ENCODE measurements at places on chromosomes 3 and 15.

GRCh38 chr3:15812183-15812582 is 14.4 kb upstream of the ANKRD28 start:
- no peak for DNase-seq

DNA sequence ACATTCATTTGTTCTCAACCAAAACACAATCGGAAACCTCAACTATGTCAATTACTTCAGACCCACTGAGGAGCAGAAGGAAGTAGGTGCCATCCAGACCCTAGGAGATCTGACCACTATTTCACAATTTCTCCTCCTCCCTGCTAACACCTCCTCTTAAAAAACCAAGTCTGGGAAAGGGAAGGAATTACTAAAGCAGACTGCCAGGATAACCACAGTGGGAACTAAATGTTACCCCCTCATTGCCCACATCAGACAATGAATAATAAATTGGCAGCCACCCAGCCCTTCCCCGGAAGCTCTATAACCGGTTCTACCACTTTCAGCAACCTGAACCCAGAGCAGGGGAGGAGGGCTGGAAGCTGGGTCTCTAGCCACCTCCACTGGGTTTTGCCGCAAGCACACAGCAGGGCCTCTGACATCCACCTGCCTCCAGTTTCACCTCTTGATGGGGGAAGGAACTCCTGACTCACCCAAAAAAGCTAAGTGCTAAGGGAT is 17.6 kb downstream of the C15orf62 start:
- no peak for DNase-seq

- no peak for DNase-seq
Measured at GRCh38 chr3:35616346-35616745, 23.0 kb upstream of the ARPP21 start.

- DNase-seq: no peak
Measured at GRCh38 chr3:73448761-73449301, 175.9 kb downstream of the PDZRN3 start.

- DNase-seq: no peak
Measured at GRCh38 chr3:42180901-42181300, 85.1 kb downstream of the CCK start.

DNA sequence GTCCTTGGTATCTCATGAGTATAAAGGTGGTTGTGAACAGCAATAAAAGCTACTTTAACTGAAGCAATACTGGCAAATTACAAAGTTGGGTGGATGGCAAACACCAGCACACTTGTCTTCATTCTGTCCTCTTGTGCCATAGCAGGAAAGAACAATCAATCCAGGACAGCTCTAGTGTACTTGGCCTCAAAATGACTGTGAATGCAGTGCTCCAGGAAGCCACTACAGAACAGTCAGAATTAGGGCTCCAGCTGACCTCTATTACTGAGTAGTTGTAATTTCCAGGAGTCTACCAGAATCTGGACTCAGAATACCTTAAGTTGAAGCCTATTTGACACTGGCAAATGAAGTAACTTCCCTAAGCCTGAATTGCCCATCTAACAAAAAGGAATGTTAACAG is 339.0 kb upstream of the WNT5A start:
- no peak for DNase-seq

- peak; percentile 48 for DNase-seq
Measured at GRCh38 chr3:148309390-148310035, 388.2 kb upstream of the AGTR1 start.

DNA sequence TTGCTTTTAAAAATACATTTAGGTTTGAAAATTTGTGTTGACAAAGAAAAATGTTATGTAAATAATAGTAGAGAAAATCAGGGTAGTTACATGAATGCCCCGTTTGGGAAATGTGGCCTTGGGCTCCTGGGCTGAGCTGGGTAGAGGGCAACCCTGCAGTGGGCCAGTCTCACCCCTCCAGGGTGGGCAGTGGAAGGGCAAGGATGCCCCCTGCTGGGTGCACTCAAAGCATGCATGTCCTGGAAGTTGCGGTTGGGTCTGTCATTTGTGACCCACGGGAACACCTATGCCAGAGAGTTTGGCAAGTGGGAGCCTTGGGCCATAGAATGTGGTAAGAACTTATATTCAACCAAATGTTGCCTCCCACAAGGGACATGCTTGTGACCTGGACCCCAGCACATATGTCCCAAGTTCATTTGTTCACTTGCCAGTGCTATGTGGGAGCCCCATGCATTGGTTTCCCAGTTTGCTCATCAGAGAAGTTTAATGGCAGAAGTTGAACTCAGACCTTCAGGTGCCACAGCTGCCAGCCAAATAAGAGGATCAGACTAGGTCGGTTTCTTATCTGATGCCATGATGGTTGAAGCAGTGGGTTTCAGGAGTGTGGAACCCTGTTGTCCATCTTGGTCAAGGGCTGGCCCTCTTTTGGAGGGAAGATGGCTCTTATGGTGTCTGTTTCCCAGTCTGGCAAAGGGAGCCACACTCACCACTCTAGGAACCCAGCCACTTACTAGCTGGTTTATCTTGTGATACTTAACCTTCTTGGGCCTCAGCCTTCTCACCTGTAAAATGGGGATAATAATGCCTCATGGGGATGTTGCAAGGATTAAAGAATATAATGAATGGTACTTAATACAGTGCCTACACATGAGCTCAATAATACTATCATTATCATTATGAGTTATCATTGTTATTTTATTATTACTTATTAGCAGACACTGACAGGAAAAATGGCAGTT is 2.5 kb upstream of the PLCB2 start:
- DNase-seq: peak; percentile 71

DNA sequence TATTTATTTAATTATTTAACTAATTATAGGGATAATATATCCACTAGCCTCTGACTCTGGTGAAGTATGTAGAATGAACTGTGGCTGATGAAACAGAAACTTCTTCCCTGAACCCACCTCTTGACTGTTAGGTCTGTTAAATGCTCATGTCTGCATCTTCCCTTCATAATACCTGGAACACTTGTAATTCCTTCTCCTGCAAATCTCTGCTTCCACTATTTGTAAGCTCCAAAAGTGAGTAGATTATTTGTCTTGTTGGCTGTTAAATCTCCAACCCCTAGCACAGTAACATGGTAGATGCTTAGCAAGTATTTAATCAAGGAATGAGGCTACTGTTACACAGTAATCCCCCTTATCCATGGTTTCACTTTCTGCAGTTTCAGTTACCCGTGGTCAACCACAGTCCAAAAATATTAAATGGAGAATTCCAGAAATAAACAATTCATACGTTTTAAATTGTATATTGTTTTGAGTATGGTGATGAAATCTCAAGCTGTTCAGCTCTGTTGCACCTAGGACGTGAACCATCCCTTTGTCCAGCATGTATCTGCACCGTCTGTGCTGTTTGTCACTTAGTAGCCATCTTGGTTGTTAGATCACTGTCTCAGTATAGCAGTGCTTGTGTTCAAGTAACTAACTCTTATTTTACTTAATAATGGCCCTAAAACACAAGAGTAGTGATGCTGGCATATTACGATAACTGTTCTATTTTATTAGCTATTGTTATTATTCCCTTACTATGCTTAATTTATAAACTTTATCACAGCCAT is 5.7 kb downstream of the TTBK2 start:
- no peak for DNase-seq

All from activated CD4-positive, alpha-beta T cell treated with anti-CD3 and anti-CD28 coated beads, Interleukin-2, Interleukin-4, amounts not matched to agents 100 ng/mL and 50 ng/mL, durations not matched to agents 16 hours and 8 hours (primary cell).